HepG2 (cell line): ENCODE measurements at places on chromosomes 4 and X. TPM values are rescaled to one million over a fixed set of nuclear protein-coding genes. Genes with fewer than 3 reads are reported as not detected.

The XK gene
- not detected in 2 replicates for polyA plus RNA-seq

The IL13RA2 gene
- polyA plus RNA-seq = not detected in 2 replicates

The GLRB gene
- 0.07 and 0.17 TPM in 2 replicates for polyA plus RNA-seq

The TEC gene
- polyA plus RNA-seq = 0.05 and 0.10 TPM in 2 replicates

The SUPT20HL1 gene
- not detected in 2 replicates for polyA plus RNA-seq

The PNMA6F gene
- polyA plus RNA-seq = not detected in 2 replicates

The TMPRSS11B gene
- not detected in 2 replicates for polyA plus RNA-seq

The AIFM1 gene
- 35.0 and 42.8 TPM in 2 replicates for polyA plus RNA-seq

The SNCA gene
- polyA plus RNA-seq = not detected in 2 replicates

The SYP gene
- polyA plus RNA-seq = 2.0 and 4.4 TPM in 2 replicates

The SMR3B gene
- polyA plus RNA-seq = not detected in 2 replicates

The ADRA2C gene
- polyA plus RNA-seq = 15.4 and 23.1 TPM in 2 replicates

The MOSPD2 gene
- polyA plus RNA-seq = 3.7 and 4.8 TPM in 2 replicates

DNA sequence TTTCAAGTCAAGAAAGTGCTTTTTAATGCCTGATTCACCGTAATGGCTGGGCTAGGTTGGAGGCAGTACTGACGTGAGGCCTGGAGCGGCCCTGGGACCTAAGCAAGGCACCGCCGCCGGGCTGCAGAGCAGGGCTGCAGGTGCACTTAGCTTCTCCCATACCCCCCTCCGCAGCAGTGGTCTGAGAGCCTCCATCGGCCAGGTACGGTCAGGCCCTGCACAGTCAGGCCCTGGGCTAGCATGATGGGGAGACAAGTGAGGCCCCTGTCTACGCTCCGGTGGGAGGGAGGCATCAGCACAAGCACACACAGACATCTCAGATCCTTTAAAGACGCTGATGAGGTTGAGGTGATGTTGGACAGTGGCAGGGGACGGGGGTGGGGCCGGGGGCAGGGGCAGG is 4.7 kb downstream of the MAEA start:
- DNase-seq = no peak
- no peak overlapping the region for H3K4me3 ChIP-seq
- H3K36me3 ChIP-seq = peaks cover 13% of the 10 kb centered on the region
- H3K4me1 ChIP-seq = peaks cover 30% of the 10 kb centered on the region
- H3K27ac ChIP-seq = no peak overlapping the region

- DNase-seq = no peak
- H3K4me1 ChIP-seq = no peaks in the 10 kb centered on the region
- H3K4me3 ChIP-seq = no peak overlapping the region
- no peak overlapping the region for H3K27ac ChIP-seq
- no peaks in the 10 kb centered on the region for H3K27me3 ChIP-seq
Observed at GRCh38 chrX:141839856-141840255, 1.7 kb downstream of the MAGEC3 start.

DNA sequence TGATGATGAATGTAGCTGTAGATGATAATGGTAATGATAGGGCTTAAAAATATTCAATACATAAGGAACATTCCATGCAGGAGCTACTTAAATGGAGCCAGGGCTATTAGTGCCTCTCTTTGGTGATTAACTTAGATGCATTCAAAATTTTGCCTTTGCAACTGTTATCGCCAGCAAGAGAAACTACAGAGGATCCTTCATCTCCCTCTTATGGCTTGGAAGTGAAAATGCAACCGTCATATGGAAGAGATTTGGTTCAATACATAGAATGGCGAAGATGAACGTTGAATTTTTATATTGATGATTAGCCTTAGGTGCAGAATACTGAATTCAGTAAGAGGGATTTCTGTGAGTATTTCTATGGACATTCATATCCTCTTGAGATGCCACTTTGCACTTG is 134.5 kb upstream of the NLGN4X start:
- H3K4me1 ChIP-seq = no peaks in the 10 kb centered on the region
- no peak overlapping the region for H3K27ac ChIP-seq
- H3K4me3 ChIP-seq = no peak overlapping the region
- no peak for DNase-seq
- no peaks in the 10 kb centered on the region for H3K27me3 ChIP-seq

DNA sequence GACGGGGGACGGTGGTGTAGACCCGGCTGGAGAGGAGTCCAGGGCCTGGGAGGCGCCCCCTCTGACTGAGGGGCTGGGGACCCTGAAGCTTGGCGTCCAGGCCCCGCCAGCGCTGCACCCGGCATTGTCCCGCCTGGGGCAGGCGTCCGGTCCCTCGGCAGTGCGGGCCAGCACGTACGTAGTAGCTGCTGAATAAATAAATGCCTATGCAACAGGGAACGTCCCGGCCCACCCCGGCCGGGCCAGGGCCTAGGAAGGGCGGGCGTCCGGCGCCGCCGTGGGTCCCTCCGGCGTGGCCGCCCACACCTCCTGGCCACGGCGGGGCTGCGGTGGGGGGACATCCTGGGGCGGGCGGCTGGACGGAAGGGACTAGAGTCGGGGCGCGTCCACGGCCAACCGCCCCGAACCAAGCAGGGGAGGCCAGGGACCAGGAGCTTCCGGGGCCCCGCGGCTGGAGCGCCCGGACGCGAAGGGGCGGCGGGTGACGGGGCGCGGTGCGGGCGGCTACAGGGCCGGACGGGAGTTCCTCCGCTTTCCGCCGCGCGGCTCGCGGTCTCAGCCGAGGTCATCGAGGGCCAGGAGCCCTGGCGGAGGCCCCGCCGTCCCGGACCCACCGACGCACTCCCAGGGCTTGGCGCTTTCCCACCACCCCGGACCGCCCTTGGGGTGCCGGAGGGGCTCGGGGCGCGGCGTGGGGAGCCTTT is 886 bp upstream of the WWC2 start:
- 0 out of 2 replicates have a peak, but pooled peaks cover 2% of the 10 kb centered on the region for H3K36me3 ChIP-seq
- peak; percentile 47 for DNase-seq
- no peaks in the 10 kb centered on the region; the same call in 2 of the 3 replicates for H3K27me3 ChIP-seq

DNA sequence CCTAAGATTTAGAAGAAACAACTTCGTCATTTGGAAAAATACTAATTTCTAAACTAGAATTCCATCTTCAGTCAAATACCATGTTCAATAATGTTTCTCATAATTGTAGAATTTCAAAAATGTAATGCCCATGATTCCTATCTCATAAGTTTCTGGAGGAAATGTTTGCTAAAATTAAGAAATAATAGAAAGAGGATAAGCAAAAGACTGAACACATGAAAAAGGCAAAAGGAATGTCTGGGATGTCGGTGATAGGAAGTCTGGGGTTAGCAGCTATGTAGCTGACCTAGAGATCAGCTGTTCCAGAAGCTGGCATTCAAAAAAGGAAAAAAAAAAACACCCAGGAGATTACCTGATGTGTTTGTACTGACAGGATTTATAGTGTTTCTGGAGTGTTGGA is 18.9 kb upstream of the PCDH10 start:
- no peaks in the 10 kb centered on the region for H3K36me3 ChIP-seq
- H3K4me3 ChIP-seq = no peak overlapping the region
- no peak for DNase-seq
- H3K4me1 ChIP-seq = no peaks in the 10 kb centered on the region
- H3K27ac ChIP-seq = no peak overlapping the region

- H3K4me3 ChIP-seq = no peak overlapping the region
- no peaks in the 10 kb centered on the region; the same call in 1 of the 2 replicates for H3K27me3 ChIP-seq
- no peaks in the 10 kb centered on the region for H3K4me1 ChIP-seq
Observed at GRCh38 chr4:65383589-65384305, 286.5 kb downstream of the EPHA5 start.

- H3K36me3 ChIP-seq = no peaks in the 10 kb centered on the region
- DNase-seq = no peak
- H3K27me3 ChIP-seq = no peaks in the 10 kb centered on the region
- no peak overlapping the region for H3K4me3 ChIP-seq
- no peaks in the 10 kb centered on the region for H3K4me1 ChIP-seq
Observed at GRCh38 chrX:13891377-13892140, 74.7 kb upstream of the GPM6B start.

DNA sequence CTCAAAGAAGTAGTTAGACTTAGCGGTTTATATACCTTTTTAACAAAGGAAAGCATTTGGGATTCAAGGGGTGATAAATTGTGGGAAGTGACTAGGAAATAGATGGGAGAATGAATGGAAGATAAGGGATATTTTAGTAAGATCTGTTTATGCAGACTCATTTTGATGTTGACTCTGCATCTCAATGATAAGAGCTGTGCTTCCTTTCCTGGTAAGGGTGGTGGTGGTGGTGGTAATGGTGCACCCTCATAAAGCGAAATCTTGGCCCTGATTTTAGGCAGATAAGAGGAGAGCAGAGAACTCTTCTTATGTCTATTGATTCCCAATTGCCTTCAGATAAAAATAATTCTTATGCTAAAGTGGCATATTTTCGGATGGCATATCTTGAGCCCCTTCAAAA is 197.1 kb downstream of the SPRY1 start:
- H3K27me3 ChIP-seq = no peaks in the 10 kb centered on the region
- peaks cover 18% of the 10 kb centered on the region for H3K4me1 ChIP-seq
- no peak for DNase-seq
- H3K36me3 ChIP-seq = no peaks in the 10 kb centered on the region

- H3K36me3 ChIP-seq = 0 out of 3 replicates have a peak, but pooled peaks cover 5% of the 10 kb centered on the region
- H3K4me3 ChIP-seq = no peak overlapping the region
- peaks cover 24% of the 10 kb centered on the region for H3K4me1 ChIP-seq
- no peak overlapping the region for H3K27ac ChIP-seq
Observed at GRCh38 chrX:136863826-136864225, 16.7 kb downstream of the RBMX start.

DNA sequence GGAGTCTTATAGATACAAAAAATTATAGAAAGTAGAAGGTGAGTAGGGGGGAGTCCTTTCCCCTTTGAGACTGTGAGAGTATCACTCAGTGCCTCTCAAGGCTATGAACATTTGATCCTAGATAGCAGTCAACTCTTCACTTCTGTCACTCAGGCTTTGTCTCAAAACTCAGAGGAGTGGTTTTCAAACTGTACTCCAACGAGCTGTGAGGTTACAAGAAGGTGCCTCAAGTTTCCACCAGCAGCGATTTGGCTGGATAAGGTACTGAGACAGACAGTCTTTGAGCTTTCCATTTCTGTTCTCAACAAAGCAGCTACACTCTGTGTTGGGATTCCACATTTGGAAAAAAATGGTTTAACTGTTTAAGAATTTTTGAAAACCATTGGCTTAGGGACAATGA is 48.0 kb upstream of the NDST3 start:
- H3K4me1 ChIP-seq = no peaks in the 10 kb centered on the region
- no peak overlapping the region for H3K4me3 ChIP-seq
- H3K27ac ChIP-seq = no peak overlapping the region
- H3K27me3 ChIP-seq = no peaks in the 10 kb centered on the region
- no peak for DNase-seq

GRCh38 chr4:86818211-86818610 is 31.0 kb downstream of the SLC10A6 start:
- no peaks in the 10 kb centered on the region for H3K36me3 ChIP-seq
- peaks cover 7% of the 10 kb centered on the region; the same call in 1 of the 2 replicates for H3K4me1 ChIP-seq
- no peaks in the 10 kb centered on the region for H3K27me3 ChIP-seq
